ENCODE measurements at places on chromosomes 2 and 18.

DNA sequence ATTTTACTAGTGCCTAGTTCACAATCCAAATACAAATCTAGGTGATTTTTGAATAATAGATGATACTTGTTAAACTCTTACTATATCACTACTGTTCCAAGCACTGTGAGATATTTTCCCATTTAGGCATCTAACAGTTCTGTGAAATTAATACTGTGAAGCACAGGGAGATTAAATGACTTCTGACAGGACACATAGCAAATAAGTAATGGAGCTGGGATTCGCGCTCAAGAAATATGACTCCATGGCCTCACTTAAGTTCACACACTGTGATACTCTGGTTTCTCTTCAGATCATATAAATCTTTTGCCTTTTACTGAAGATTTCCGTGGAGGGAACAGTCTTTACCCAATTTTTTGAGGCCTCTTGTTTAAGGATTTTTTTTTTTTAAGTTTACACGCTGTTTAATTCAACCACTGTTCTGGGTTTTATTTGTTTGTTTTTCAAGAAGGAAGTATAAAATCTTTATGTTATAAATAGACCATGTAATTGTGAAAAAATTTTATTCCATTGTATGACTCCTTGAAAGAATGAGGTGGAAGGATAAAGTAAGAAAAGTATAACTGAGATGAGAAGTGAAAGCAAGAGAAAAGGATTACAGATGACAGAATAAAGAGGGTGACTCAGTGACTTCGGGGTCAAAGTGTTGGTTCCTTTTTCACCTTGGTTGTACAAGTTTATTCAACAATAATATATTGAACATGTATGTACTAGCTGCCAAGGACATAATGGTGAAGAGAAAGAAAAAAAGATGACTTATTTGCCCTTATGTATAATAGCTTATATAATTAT is 30.2 kb downstream of the RBM45 start:
- DNase-seq: no peak

DNA sequence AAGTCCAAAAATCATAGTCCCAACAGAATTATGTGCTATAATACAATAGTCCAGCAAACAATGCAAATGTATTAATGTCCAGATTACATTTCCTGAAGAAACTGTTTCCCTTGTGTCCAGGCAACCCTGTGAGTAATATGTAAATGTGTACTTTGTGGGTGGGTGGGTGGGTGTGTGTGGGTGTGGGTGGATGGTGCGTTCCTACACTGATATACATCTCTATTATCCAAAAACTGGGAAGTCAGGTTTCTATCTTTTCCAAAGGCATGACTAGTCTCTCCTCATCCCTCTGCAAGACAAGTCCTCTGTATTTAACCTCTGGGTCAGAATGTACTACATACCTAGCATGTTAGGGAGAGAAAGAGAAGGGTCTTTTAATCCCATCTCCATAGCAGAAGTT is 71.6 kb downstream of the LNPK start:
- DNase-seq: no peak

DNA sequence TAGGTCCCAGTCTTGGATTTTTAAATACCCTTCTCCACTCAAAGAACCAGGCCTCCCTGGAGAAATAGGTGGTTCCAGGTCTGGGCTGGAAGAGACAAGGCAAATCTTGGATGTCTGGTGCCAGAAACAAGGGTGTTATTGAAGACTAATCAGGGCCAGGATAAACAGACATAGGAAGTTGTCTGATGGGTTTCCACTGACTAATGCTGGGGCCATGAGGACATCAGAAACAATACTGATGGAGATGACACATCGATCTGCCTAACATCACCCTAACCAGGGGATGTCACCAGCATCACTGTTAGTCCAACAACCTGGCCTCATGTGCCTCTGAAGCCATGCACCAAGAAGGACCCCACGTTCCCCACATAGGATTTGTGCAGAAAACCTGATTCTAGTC is 42.5 kb upstream of the GLI2 start:
- no peak for DNase-seq

DNA sequence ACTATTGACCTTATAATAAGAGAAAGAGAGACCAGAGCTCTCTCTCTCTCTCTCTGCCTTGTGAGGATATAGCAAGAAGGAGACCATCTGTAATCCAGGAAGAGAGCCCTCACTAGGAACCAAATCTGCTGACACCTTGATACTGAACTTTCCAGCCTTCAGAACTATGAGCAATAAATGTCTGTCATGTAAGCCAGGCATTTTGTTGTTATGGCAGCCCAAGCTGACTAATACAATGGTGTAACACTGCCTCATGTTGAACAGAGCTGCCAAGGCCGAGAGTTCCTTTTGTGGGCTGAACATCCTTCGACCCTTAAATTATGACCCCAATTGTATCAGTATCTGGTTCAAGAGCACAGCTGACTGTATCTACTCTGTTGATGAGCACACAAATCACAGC is 108.0 kb downstream of the LRRC30 start:
- DNase-seq: no peak

DNA sequence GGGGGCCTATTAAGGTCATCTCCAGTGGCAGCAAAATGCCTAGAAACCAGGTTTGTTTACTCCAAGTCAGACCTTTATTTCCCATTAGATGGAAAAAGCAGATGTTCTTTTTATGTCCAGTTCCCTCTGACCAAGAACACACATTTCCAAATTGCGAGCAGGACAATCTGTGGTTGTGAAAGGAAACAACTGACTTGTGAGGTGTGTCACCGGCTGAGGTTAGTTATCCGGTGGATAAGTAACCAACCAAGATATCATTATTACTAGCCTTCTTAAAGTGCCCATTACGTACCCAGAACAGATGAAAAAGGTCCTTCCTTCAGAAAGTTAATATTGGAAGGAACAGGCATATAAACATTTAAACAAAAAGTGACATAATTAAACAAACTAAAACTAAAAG is 112.9 kb downstream of the THADA start:
- DNase-seq: no peak

DNA sequence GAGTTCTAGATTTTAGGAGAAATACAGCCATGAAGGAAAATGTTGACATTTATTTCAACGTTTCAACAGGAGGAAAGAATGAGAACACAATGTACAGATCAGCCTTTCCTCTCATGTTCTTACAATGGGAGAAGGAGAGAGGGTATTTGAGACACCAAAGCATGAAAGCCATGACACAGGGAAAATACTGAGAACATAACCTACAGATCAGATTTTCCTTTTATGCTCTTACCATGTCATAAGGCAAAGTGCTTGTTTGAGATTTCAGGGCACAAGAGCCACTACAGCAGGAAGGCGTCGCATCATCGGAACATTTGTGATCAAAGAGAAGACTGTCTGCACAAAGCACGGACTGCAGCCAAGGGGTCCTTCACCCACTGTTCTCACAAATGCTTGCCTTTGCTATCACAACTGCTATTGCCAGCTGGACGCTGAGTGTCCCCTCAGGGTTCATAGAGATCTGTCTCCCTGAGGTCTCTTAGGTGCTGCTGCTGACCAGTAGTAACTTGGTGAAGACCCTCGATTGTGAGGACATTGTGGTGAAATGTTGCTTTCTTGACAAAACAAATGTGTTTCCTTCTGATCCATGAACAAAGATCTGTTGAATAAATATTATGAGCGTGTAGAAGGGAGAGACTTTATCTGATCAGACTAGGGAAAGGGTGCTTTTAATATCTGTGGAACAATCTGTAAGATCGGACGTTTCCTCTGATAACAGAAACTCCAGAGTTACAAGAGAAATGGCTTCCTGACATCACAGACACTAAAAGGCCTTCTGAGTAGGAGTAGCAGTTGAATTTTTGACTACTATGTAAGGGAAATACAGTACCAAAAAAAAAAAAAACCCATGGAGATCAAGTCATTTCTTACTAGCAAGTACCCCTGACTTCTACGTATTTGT is 6.4 kb upstream of the IL1RL1 start:
- DNase-seq: no peak

DNA sequence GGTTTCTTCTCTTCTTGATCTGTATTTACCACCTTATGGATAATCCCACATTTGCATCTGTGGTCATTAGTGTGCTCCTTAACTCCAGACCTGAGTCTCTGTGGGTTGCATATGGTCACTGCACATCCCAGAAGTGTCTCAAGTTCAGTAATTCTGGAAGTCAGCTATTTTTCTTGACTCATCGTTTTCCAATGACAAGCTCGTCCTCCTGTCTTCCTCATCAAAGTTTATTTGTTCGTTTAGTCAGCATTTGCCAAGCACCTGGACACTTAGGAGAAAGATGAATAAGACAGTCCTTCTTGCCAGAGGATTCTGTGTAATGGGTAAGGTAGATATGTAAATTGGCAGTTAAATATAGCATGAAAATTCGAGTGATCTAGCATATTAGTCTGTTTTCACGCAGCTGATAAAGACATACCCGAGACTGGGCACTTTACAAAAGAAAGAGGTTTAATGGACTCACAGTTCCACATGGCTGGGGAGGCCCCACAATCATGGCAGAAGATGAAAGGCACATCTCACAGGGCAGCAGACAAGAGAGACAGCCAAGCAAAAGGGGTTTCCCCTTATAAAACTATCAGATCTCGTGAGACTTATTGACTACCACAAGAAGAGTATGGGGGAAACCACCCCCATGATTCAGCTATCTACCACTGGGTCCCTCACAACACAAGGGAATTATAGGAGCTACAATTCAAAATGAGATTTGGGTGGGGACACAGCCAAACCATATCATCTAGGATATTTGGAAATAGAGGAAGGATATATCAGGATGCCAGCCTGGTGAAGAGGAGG is 19.4 kb downstream of the FASTKD2 start:
- DNase-seq: no peak

DNA sequence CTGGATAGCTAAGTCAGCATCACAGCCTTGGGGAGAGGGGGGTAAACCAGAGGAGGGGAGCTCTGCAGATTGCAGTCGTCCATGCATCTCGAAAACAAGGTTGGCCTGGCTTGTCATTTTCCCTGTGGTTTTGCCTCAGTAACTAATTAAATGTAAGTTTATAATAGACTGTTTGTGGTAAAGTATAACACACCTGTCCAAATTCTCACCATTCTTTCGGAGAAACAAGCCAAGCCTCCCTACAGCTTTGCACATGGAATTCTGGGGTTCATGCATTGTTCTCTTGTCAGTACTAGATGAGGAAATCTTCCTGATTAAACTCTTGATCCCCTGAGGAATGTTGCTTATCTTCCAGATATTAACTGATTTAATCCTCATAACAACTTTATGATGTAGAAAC is 1065.2 kb upstream of the FAM98A start:
- no peak for DNase-seq

DNA sequence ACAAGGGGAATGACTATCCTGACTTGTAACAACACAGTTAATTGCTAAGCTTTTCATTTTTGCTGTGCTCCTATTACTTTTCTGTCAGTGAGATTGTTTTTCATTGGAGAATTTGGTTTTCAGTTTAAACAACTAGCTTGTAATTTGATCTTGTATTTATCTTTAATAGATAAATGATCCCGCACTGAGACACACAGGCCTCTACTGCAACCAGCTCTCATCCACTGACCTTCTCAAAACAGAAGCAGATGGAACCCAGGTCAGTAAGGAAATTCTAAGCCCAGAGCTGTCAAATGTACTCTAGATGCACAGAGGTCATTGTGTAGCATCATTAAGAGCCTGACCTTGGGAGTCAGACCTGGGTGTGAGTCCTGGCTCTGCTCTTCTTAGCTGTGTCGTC is 30.7 kb downstream of the PTRHD1 start:
- DNase-seq: no peak

GRCh38 chr2:142286618-142287017 is 155.8 kb upstream of the LRP1B start:
- no peak for DNase-seq

GRCh38 chr2:106358521-106358920 is 109.7 kb downstream of the RGPD3 start:
- DNase-seq: no peak

DNA sequence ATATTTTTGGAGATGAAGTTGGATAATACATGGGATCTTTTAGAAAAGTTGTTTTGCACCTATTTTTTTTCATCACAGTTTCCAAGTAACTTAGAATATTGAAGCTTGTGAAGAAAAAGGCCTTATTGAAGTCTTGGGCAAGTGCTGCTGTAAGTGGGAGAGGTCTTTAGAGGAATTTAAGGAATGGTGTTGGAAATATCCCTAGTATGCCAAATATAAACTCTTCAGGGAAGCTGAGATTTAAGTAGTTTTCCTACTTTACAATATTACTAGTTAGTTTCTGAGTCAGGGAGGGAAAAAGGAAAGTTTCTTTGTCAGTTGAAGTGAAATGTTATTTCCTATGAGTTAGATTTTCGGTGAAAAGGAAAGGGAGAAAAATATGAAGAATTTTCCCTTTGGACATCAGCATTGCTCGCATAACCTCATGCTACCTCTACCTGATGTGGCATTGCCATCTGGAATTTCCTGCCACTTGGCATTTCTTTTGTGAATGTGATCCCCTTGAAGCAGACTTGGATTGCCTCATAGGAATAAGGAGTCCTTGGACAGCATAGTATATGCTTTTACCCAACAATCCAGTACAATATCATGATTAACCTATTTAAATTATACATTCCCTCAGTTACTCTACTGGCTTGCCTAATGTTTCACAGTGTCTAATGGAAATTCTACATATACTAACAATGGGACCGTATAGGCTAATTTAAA is 12.1 kb downstream of the PLEKHH2 start:
- DNase-seq: no peak

DNA sequence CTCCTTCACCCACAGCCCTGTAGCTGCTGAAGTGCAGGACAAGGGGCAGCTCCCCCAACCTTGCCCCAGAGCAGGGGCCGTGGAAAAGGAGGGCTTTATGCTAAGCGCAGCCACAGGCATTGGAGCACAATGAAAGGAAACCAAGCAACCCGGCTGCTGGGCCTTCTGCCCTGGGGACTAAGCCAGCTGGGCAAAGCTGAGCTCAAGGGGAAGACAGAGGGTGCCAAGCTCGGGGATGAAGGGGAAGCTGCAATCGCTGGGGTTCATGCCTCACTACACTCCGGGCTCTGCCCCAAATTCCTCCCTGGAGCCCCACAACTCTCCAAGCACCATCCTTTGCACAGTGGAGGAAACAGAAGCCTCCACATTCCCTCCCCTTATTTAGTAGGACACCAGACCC is 12.4 kb downstream of the SFXN5 start:
- DNase-seq: no peak

- DNase-seq: no peak
These were observed 23.7 kb downstream of the CYP27A1 start for GRCh38 chr2:218805627-218806026.

DNA sequence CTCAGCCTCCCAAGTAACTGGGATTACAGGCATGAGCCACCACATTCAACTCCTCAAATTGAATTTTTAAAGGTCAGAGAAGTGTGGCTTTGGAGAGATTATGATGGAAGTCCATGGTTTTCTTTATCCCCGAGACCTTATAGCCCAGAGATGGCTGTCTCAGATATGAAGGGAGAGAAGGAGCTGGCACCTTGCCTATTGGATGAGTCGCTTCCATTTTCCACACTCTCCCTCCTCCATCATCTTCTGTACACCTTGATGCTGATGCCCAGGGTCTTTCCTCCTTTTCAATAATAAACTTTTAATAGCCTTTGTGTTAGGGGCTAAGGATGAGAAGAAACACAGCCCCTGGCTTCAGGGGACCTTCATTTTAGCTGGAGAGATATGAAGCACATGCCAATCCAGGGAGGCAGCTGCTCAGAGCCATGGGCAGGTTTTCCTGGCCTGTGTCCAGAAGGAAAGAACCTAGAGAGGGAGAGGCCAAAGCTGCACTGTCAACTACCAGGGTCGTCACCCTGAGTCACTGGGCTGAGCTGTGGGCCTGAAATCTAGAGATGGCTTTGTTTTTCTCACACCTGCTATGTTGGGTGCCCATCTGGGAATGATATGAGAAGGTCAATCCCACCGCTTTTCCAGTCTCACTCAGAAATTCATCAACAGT is 146.0 kb upstream of the SERTAD2 start:
- DNase-seq: no peak

All from T follicular helper cell (primary cell).